ENCODE measurements at places on chromosomes 2 and 18. TPM values are rescaled to one million over a fixed set of nuclear protein-coding genes. Genes with fewer than 3 reads are reported as not detected.

- no peaks in the 10 kb centered on the region for H3K4me1 ChIP-seq
- DNase-seq: no peak
- no peaks in the 10 kb centered on the region for H3K27me3 ChIP-seq
- H3K27ac ChIP-seq: no peak overlapping the region
These were observed 200.3 kb downstream of the NRXN1 start for GRCh38 chr2:50831676-50832075.

GRCh38 chr2:177669625-177670330 lies 277.2 kb downstream of the AGPS start:
- no peaks in the 10 kb centered on the region for H3K36me3 ChIP-seq
- no peak overlapping the region for H3K4me3 ChIP-seq
- peaks cover 11% of the 10 kb centered on the region for H3K27me3 ChIP-seq
- H3K27ac ChIP-seq: no peak overlapping the region
- DNase-seq: no peak

- H3K4me1 ChIP-seq: no peaks in the 10 kb centered on the region
- H3K27ac ChIP-seq: no peak overlapping the region
- H3K4me3 ChIP-seq: no peak overlapping the region
- H3K27me3 ChIP-seq: no peaks in the 10 kb centered on the region
- H3K36me3 ChIP-seq: no peaks in the 10 kb centered on the region
These were observed 87.5 kb downstream of the CCDC85A start for GRCh38 chr2:56271275-56271674.

DNA sequence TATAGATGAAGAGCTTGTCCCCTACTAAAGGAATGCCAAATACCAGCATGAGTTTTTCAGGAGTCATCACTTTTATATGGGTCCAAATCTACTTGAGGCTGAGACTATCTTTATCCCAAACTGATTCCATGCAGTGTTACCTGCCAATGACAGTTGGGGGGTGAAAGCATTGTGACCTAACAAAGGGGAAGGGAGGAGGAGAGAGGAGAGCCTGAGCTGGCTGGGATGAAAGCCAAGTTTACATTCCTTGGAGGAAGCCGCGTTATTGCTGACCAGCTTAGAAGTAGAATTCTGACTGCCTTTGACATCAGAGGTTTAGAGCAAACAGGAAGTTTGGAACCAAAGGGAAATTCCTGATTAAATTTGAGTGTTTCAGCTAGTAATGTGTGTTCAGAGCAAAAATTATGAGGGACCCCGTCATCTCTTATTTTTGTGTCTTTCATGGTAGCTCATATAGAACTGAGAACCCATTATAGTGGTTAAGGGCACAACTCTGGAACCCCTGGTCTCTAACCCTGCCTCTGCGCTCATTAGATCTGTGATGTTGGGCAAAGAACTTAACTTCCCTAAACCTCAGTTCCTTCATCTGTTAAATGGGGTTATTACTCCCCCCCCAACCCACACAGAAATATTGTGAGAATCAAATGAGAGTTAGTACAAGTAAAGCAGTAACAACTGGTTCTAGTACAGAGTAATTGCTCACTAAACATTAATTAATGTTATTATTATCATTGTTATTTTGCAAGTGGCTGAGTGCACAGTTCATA lies 199.3 kb upstream of the EPAS1 start:
- no peak for DNase-seq
- H3K36me3 ChIP-seq: peaks cover 3% of the 10 kb centered on the region
- H3K4me1 ChIP-seq: peaks cover 9% of the 10 kb centered on the region
- H3K4me3 ChIP-seq: no peak overlapping the region
- no peaks in the 10 kb centered on the region for H3K27me3 ChIP-seq

DNA sequence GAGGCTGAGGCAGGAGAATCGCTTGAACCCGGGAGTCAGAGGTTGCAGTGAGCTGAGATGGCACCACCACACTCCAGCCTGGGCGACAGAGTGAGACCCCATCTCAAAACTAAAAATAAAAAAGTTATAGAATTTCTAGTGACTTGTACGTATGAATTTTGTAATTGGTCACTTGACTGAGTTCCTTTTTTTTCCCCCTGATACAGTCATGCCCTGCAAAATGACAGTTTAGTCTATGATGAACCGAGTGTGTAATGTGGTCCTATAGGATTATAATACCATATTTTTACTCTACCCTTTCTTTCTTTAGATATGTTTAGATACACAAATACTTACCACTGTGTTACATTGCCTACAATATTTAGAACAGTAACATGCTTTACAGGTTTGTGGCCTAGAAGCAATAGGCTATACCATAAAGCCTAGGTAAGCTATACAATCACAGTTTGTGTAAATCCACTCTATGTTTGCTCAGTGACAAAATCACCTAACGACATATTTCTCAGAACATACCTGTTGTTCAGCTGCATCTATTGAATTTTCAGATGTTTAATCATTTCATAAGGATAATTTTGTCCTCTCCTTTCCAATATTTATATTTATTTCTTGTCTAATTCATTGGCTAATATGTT lies 25.4 kb downstream of the SOCS6 start:
- H3K27ac ChIP-seq: no peak overlapping the region
- no peaks in the 10 kb centered on the region for H3K36me3 ChIP-seq
- peaks cover 1% of the 10 kb centered on the region for H3K27me3 ChIP-seq
- H3K4me3 ChIP-seq: no peak overlapping the region
- DNase-seq: no peak
- H3K4me1 ChIP-seq: no peaks in the 10 kb centered on the region

- H3K36me3 ChIP-seq: peaks cover 4% of the 10 kb centered on the region
- no peak overlapping the region for H3K27ac ChIP-seq
- DNase-seq: no peak
These were observed 482 bp downstream of the DLGAP1 start for GRCh38 chr18:4454537-4455112.

- H3K27ac ChIP-seq: peak overlapping the region; percentile 5
- H3K4me3 ChIP-seq: no peak overlapping the region
- peaks cover 9% of the 10 kb centered on the region for H3K36me3 ChIP-seq
- no peak for DNase-seq
- peaks cover 45% of the 10 kb centered on the region for H3K4me1 ChIP-seq
These were observed 56.0 kb downstream of the PKDCC start for GRCh38 chr2:42103829-42104228.

Gene FBXO48
- total RNA-seq: 1.4 TPM

Gene POMC
- 5.1 TPM for total RNA-seq

Data from activated CD8-positive, alpha-beta T cell treated with anti-CD3 and anti-CD28 coated beads for 36 hours (primary cell).